ENCODE measurements at places on chromosomes 16 and 17.

DNA sequence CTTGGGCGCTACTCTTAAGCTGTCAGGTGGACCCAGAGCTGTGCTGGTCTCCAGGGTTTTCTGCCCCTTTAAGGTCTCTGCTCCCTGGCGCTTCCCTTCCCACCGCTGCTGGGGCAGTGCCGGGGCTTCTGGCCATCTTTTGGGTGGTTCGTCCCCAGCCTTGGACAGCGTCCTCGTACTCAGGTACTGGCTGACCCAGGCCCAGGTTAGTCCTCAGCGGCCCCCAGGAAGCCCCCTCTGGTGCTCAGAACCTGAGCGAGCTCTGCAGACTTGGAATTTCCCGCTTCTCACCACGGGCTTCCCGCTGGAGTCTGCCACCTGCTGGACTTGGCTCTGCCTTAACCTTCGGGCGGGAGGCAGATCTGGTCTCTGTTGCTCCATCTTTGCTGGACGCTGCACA lies 94.1 kb upstream of the ZNF750 start:
- peak; percentile 6 for DNase-seq

GRCh38 chr17:16887523-16888095 lies 84.3 kb downstream of the TNFRSF13B start:
- DNase-seq: no peak

- DNase-seq: no peak
Measured at GRCh38 chr16:14307059-14307526, 236.0 kb downstream of the MRTFB start.

DNA sequence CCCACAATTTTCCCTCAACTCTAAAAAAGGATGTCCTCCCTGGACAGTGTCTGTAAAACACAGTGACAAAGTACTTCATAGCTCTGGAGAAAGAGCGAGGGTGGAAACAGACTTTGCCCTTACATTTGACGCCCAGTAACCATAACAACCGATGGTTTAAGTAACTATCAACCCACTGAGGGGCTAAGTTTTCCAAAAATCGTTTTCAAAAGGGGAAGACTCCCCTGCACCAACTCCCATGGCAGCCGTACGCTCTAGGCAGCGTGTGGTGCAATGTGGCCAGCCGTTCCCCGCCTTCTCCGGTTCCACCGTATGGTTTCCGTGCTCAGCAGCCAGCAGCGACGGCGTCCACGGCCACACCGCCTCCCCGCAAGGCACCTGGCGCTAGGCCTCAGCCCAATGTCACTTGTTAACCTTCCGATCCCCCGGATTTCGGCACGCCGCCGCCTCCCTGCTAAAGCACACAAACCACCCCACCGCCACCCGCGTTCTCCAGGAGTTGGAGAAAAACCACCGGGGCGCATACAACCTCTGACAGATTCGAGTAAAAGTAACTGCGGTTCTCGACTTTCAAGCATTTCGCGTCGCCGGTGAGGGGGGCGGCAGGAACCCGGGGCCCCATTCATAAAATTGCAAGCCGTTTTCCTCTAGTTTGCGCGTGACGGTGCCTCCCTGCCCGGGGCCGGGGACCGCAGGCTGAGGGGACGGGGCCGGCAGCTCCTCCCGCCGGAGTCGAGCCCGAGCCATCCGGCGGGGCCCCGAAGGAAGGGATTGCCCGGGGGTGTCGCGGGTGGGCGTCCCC lies 661 bp downstream of the TEX2 start:
- peak; percentile 47 for DNase-seq

GRCh38 chr17:42212382-42212781 lies 18.1 kb upstream of the GHDC start:
- no peak for DNase-seq

GRCh38 chr17:76471498-76472257 lies 4.3 kb downstream of the AANAT start:
- no peak for DNase-seq

DNA sequence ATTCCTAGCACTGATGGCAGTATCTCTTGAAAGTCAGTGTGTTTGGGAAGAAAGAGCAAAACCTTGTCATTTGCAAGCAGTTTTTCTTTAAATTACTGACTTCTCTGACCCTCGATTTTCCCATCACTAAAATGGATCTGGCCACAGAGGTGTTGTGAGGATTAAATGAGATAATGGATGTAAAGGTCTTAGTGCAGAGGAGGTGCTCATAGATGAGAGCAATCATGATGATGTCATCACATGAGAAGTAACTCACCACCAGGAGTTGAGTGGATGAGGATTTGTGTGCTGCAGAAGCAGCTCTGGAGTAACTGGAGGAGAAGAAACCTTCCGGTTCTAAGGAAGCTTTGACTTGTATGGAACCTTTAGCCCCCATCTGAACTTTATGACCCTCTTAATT lies 30.6 kb downstream of the PITPNM3 start:
- no peak for DNase-seq

GRCh38 chr16:47008612-47009011 lies 35.1 kb upstream of the DNAJA2 start:
- DNase-seq: no peak

DNA sequence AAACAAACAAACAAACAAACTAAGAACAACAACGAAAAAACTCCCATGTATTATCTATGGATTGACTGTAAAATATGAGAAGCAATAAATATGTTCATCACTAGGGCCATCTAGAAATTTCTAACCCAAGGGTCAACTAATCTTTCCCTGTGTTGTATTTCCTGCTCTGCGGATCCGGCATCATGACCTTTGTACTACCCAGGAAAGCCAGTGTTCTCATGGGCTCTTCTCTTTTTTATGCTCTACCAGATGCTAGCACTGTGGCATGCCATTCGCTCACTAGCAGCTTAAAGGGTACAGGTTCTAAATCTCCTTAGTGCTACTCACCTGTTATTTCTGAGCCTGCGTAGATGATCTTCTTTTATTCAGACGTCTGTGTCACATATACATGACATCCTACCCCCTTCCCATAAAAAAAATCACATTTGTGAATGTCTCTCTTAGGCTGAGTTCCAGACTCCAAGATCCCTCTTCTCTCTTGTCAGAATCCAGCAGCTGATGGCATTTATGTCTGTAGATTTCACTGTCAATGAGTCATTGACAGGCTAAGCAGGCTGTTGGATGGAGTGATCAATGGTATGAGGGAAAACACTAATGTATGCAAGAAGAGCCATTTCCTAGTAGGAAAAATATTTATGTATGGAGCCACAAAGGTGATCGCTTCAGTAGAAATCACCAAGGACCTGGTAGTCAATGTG lies 100.0 kb downstream of the WWOX start:
- DNase-seq: no peak

Data from CD4-positive, alpha-beta T cell treated with Interleukin-15 for 1 hour (primary cell).